ENCODE measurements at places on chromosomes 1 and 21.

DNA sequence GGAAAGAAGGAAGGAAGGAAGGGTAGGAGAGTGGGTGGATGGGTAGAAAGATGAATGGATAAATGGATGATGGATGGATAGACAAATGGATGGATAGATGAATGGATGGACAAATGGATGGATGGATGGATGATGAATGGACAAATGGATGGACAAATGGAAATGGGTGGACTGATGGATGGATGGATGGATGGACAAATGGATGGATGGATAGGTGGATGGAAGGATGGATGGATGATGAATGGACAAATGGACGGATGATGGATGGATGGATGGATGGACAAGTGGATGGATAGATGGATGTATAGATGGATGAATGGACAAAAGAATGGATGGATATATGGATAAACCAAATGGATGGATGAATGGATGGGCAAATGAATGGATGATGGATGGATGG is 30.5 kb downstream of the CHD5 start:
- DNase-seq = no peak

- DNase-seq = no peak
These were observed 3.9 kb downstream of the TMEM63A start for GRCh38 chr1:225878282-225878681.

GRCh38 chr21:41830764-41831452 is 48.2 kb downstream of the PRDM15 start:
- DNase-seq = no peak

GRCh38 chr1:99917214-99917613 is 52.6 kb upstream of the SLC35A3 start:
- DNase-seq = no peak

DNA sequence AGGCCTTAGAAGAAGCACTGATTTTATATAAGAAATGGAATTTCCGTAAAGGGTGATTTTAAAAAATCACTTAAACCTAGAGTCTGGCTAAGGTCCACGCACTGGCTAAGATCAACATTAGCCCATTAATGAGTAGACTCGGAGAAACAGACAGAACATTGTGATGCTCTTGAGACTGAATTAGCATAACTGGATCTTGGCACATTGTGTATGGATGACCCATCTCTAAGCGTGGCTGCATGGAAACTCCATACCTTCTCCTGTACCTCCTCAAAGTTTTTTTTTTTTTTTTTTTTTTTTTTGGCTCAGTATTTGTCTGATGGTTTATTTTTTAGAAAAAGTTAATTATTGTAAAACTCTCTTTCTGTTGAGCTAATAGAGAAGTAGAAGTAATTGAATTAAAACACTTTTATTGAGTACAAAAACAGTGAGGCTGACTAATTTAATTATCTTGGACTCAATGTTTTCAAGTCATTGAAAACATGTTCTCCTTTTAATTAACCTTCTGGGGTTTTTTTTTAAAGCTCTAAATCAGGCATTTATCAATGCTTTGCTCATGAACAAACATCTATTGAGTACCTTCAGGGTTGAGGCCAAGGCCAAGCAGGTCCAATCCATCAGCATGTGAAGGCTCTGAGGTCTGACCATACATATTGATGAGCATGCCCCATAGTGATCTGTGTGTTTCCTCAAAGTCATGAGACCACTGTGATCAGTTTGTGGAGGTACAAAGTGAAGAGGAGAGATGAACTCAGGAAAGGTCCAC is 74.0 kb downstream of the TLR5 start:
- DNase-seq = no peak

- DNase-seq = no peak
These were observed 3.9 kb upstream of the ZSCAN20 start for GRCh38 chr1:33468531-33468930.

- no peak for DNase-seq
These were observed 61.6 kb downstream of the LRRN2 start for GRCh38 chr1:204623894-204624361.

DNA sequence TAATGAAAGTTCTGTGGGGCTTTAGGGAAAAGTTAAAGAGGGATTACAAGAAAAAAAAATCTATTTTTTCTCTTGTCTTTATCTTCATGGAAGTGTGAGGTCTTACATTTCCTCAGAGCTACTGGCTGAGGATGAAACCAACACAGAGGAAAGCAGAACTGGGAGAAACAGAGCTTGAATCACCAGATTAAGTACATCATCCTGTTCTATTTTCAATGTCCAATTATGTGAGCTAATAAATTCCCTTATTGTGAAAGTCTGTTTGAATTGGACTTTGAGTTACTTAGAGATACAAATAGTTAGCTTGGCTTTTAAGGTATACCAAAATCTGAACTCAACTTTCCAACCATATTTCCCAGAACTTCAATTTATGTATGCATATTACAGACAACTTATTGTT is 69.2 kb downstream of the LPGAT1 start:
- DNase-seq = no peak

GRCh38 chr1:23357138-23357908 is 12.3 kb downstream of the ZNF436 start:
- no peak for DNase-seq

DNA sequence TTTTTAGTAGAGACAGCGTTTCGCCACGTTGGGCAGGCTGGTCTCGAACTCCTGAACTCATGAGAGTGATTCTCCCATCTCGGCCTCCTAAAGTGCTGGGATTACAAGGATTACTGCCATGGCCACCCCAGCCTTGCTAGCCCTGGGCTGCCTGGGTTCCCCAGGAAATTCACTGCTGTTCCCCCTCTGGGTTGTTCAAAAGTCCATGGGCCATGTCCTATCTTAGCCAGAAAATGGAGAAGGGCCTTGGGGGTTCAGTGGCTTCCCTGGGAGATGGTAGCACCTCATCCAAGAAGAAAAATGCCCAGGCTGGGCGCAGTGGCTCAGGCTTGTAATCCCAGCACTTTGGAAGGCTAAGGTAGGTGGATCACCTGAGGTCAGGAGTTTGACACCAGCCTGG is 20.9 kb downstream of the SLC26A9 start:
- DNase-seq = no peak

GRCh38 chr1:155941845-155942531 is 550 bp downstream of the RXFP4 start:
- no peak for DNase-seq

DNA sequence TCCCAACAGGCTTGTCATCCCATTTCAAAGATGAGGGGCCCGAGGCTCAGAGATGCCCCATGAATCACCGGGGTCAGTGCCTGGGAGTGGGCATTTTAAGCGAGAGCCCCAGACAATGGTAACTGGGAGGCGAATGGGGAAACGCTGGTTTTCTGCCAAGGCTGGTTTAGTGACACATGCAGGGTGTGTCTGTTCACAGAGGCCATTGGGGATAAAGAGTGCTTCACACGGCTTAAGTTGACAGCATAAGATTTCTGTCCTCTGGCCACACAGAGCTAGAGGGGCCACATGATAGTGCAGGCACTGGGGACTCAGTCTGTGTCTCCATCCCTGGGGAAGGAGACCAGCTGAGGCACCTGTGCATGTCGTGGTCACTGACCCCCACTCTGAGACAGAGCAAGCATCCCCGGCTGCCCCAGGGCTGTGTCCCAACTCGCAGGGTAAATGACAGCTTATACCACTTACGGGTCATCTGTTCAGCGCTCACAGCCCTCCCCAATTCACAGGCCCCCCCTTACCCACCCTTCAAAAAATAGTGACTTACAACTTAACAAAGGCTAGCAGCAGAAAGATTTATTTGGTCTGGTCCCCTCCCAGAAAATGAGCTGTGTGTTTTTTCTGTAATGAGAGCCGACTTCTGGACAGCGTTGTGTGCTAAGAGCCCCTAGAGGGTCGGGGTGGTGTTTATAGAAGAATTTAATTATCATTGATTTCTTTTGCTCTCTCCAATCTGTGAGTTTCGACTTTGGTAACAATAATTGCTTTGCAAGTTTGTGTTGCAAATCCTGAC is 34.9 kb upstream of the ARHGEF16 start:
- no peak for DNase-seq

DNA sequence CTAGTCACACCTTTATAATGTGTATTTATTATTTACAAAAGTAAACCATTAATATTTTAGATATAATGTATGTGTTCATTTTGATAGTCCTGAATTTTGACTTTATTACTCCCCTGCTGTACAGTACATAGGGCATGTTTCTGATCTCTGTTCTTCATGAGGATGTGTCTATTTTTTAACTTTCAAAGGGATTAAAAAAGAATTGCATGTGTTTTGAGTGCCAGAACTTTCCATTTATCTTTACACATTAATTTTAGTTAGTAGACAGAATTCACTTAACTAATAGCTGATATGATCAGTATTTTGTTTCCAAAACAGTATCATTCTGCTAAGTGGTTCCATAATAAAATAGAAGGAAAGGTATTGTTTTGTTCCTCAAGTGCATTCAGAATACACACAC is 3.1 kb downstream of the PBX1 start:
- DNase-seq = no peak

- no peak for DNase-seq
These were observed at the start of gene SLAMF7 for GRCh38 chr1:160739098-160739511. SLAMF7 (plus strand) TSS chr1:160739247; CDS start chr1:160739302, 55 bp downstream.

GRCh38 chr1:10599194-10599861 is 124.6 kb downstream of the PEX14 start:
- peak; percentile 28 for DNase-seq

DNA sequence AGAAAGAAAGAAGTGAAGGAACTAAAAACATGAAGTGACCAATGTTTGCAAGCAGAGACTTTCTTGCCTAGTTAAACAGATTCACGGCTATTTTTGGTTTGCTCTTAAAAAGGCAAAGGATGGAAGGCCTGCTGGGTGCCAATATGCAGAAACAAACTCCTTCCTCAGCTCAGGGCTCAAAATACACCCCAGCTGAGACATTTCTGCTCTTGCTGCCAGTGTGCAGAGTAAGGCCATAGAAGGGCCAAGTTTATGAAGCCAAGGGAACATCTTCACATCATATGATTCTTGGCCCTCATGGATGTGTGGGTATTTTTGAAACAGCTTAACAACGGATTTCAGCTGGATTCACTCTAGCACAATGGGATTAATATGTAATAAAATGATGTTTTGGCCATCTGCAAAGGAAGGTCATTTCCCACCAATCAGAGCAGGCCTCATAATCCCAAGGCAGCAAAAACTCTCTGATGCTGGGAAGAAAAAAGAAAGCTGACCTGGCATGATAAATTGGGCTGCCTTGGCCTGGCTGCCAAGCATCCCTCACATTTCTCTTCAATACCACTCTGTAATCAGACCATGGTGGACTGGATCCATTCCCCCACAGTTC is 70.7 kb downstream of the CAPZB start:
- DNase-seq = no peak

DNA sequence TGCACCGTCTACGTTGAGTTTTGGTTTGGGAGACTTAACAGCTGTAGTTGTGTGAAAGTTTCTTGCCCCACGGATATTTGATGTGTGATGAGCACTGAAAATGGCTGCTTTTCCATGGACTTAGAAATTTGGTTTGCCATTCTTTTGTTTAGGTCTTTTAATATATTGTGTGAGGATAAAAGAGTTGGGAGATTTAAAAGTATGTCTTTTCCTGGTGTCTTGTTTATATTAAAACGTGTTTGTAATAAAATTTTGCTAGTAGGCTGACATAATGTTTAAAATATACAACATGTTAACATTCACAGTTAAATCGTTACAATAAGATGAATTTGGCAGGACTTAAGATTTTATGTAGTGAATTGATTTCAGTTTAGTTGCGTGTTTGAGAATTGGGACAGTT is 106.9 kb downstream of the DYRK1A start:
- no peak for DNase-seq
